ENCODE measurements at places on chromosomes 11 and 22.

DNA sequence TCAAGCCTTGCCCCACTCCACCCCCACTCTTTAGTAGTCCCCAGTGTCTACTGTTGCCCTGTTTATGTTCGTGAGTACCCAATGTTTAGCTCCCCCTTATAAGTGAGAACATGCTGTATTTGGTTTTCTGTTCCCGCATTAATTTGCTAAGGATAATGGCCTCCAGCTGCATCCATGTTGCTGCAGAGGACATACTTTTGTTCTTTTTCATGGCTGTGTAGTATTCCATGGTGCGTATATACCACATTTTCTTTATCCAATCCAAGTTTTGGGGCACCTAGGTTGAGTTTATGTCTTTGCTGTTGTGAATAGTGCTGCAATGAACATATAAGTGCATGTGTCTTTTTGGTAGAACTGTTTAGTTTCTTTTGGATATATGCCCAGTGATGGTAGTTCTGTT lies 16.2 kb upstream of the FXYD6 start:
- no peak for DNase-seq

DNA sequence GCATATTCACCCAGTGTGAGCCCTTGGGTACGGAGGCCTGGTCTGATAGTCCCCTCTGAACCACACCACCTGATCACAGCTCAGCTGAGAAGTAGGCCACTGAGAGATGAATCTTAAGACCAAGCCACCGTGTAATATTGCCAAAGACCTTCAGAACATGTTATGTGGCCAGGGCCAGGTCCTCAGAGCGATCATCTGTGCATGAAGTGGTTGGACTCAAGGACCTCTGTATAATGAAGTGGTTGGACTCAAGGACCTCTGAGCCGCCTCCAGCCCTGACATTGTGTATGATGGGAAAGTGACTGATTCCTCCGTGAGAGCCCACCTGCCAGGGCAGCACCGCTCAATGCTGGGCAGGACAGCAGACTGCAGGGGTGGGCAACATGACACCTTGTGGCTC lies 70.2 kb downstream of the TP53I11 start:
- DNase-seq = no peak

GRCh38 chr11:47797633-47798032 lies 30.5 kb upstream of the FNBP4 start:
- peak; percentile 43 for DNase-seq

GRCh38 chr11:47879259-47880158 lies 31.4 kb upstream of the NUP160 start:
- DNase-seq = no peak

- no peak for DNase-seq
These were observed 271.7 kb upstream of the ZC3H12C start for GRCh38 chr11:109821511-109821910.

- no peak for DNase-seq
These were observed 13.4 kb downstream of the DGCR2 start for GRCh38 chr22:19108807-19109197.

- no peak for DNase-seq
These were observed 30.5 kb downstream of the ARAP1 start for GRCh38 chr11:72721689-72722049.

DNA sequence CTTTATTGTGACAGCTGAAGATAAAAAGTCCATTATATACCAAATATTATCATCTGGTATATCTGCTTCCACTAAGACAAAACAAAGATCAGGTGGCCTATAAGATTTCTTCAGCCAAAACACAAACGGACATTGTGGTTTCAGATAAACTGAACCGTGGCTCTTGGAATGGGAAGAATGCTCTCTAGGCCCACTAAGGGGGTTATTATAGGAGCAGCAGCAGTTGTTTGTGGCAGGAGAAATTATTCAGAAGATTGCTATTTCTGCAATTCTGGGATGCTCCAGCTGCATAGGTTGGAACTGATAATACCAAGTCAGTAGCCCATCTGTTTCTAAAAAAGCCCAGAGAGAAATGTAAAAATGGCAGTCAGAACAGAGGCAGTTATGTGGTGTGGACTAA lies 145.3 kb downstream of the NCAM1 start:
- no peak for DNase-seq

DNA sequence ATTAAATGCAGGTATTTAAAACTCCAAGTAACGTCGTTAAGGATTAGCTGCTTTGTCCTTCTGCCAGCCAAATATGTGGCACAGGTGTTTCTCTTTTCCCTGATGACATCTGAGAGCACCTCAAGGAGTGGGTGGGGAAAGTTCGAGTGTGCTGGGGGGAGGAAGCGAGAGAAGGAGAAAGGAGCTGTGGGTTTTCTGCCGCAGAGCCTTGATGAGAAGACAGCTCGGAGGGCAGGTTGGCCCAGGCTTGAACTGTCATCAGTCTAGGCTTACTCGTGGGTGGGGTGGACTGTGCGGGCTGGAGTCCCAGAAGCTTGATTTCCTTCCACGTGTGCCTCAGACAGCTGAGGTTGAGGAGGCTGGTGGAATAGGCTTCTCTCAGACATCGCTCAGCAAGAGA lies 15.2 kb upstream of the SORL1-AS1 start:
- peak; percentile 75 for DNase-seq

DNA sequence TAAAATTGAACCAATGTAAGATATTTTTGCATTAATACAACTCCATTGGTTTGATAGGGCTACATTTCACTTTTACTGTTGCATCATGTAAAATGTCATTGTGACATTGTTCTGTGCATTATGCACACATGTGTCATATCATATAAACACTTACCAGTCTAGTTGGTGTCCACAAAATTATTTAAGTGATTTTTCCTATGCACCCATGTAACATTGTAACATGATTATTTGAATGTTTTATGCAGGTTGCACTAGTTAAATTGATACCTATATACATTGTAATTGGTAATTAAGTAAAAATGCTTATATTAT lies 9.6 kb upstream of the BIRC3 start:
- DNase-seq = no peak

DNA sequence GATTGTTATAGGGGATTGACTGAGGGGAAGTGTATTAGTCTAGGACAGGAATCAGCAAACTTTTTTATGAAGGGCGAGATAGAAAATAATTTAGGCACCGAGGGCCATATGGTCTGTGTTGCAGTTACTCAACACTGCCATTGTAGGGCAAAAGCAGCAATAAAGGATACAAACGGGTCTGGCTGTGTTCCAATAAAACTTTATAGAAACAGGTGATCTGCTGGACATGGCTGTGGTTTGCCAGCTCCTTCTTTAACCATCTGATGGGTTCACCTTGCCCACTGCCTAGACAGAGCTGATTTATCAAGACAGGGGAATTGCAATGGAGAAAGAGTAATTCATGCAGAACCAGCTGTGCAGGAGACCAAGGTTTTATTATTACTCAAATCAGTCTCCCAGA lies 20.0 kb downstream of the PRR5L start:
- DNase-seq = no peak

DNA sequence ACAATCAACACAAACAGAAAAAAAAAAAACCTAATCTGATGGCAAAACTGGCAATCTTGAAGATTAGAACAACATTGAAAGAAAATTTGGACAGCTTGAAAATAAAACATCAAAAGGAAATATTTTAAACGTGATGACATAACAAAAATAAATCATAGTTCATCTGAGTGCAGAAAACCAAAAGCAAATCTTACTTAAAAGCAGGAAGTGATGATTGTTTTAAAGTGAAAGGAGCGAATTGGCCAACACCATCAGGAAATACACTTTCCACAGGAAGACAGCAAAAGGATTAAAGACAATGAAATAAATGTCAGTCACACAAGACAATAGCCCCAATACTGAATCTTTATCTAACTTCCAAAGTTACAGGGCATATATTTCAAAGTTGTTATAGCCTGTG lies 696.5 kb upstream of the CHORDC1 start:
- no peak for DNase-seq

GRCh38 chr11:14502039-14502438 lies 2.4 kb upstream of the COPB1 start:
- DNase-seq = no peak

DNA sequence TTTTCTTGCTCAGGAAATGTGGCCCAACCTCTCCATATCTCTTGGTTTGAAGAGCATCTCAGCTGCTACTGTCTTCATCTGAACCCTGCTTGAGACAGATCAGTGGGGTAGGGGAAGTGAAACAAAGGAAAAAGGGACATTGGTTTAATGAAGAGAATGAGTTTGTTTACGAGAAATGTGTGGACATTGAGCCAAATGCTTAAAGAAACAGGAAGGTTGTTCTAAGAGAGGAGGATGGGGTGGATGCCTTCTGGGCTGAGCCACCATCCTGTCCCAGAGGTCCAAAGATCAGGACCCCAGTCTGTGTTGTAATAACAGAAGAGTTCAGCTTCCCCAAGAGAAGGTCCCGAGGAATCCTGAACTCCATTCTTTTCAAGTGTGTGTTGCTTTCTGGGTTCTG lies 369.7 kb downstream of the INSC start:
- no peak for DNase-seq

DNA sequence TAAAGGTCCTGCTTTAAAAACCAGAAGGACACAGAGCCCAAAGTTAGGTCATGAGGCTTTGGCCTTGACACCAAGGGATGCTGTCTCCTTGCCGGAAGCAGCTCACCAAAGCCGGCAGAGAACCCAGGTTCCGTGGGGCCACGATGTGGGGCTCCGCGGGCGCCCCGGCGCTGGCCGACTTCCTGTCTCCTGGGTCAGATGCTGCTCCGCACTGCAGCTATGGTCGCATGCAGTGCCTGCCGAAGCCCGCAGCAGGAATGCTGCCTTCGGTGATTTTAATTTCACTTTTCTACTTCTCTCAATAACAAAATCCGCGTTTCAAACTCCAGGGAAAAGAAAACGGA lies 454 bp upstream of the OTUB1 start:
- DNase-seq = peak; percentile 69

Data from stimulated activated CD8-positive, alpha-beta memory T cell treated with anti-CD3 and anti-CD28 coated beads, Interleukin-15, amount 100 ng/mL, for 48 hours (primary cell).